ENCODE measurements at places on chromosomes 4 and X. TPM values are rescaled to one million over a fixed set of nuclear protein-coding genes. Genes with fewer than 3 reads are reported as not detected.
A peak's percentile ranks its signal among the peaks of the same experiment; 100 is the strongest.

The MAMLD1 gene
- 2.0 TPM for polyA plus RNA-seq

The SYN1 gene
- 1.6 TPM for polyA plus RNA-seq

The PFKFB1 gene
- not detected for polyA plus RNA-seq

The KLB gene
- not detected for polyA plus RNA-seq

The CACNA1F gene
- polyA plus RNA-seq, result 0.03 TPM

The TAB3 gene
- 4.8 TPM for polyA plus RNA-seq

The RAB9B gene
- 0.21 TPM for polyA plus RNA-seq

The TLR2 gene
- polyA plus RNA-seq, result 3.0 TPM

The SRPX gene
- polyA plus RNA-seq, result not detected

The SHISA3 gene
- polyA plus RNA-seq, result not detected

GRCh38 chr4:52982255-52982945 is 120.3 kb downstream of the RASL11B start:
- H3K4me1 ChIP-seq, result no peaks in the 10 kb centered on the region
- no peak overlapping the region for H3K27ac ChIP-seq
- H3K27me3 ChIP-seq, result no peaks in the 10 kb centered on the region
- H3K4me3 ChIP-seq, result no peak overlapping the region

GRCh38 chr4:8543623-8544022 is 36.6 kb upstream of the GPR78 start:
- no peaks in the 10 kb centered on the region for H3K36me3 ChIP-seq
- no peak for DNase-seq
- no peaks in the 10 kb centered on the region for H3K27me3 ChIP-seq
- no peak overlapping the region for H3K4me3 ChIP-seq
- no peak overlapping the region for H3K27ac ChIP-seq

DNA sequence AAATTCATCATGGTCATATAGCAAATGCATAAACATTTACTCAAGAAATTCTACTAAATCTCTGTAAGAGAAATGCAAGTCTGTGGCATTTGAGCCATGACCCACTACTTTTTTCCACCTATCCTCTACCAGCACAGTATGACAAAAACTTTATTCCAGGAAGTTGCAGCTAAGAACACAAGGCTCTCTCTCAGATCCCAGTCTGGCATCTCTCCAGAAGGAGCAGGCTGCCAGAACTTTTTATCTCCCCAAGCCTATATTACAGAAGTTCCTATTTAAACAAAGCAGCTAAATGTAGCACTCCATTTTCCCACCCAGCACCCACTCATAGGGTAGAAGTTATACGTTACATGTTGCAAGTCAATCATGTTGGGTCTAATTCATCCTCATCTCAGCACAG is 49.3 kb upstream of the EPGN start:
- DNase-seq, result no peak
- H3K4me3 ChIP-seq, result no peak overlapping the region
- H3K27ac ChIP-seq, result no peak overlapping the region
- no peaks in the 10 kb centered on the region for H3K4me1 ChIP-seq
- no peaks in the 10 kb centered on the region for H3K36me3 ChIP-seq

GRCh38 chr4:3877236-3877635 is 111.1 kb downstream of the ADRA2C start:
- peaks cover 16% of the 10 kb centered on the region for H3K4me1 ChIP-seq
- H3K36me3 ChIP-seq, result no peaks in the 10 kb centered on the region
- H3K27ac ChIP-seq, result no peak overlapping the region
- H3K27me3 ChIP-seq, result no peaks in the 10 kb centered on the region
- no peak for DNase-seq

DNA sequence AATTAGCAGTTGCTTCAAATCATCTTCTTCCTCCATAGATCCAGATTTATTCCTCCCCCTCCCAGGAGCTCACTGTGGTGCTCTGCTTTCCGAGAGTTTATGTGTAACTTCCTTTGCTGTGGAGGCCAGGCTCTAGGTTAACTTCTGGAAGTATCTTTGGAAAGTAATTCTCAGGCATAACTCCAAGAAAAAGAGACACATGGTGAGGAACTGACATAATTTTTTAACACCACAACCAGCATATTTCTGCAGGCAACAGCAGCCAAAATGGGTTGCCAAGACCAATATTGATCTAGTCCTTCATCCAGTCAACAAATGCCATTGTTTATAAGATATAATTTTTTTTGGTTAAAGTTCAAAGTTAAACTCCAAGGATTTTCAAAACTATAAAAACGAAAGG is 114.5 kb upstream of the RBPJ start:
- peaks cover 22% of the 10 kb centered on the region for H3K4me1 ChIP-seq
- DNase-seq, result no peak
- H3K4me3 ChIP-seq, result no peak overlapping the region
- no peaks in the 10 kb centered on the region for H3K27me3 ChIP-seq
- H3K36me3 ChIP-seq, result no peaks in the 10 kb centered on the region
- no peak overlapping the region for H3K27ac ChIP-seq

- H3K27ac ChIP-seq, result no peak overlapping the region
- no peaks in the 10 kb centered on the region for H3K27me3 ChIP-seq
- no peaks in the 10 kb centered on the region for H3K4me1 ChIP-seq
- DNase-seq, result no peak
Observed at GRCh38 chrX:69761633-69762032, 145.7 kb downstream of the EDA start.

DNA sequence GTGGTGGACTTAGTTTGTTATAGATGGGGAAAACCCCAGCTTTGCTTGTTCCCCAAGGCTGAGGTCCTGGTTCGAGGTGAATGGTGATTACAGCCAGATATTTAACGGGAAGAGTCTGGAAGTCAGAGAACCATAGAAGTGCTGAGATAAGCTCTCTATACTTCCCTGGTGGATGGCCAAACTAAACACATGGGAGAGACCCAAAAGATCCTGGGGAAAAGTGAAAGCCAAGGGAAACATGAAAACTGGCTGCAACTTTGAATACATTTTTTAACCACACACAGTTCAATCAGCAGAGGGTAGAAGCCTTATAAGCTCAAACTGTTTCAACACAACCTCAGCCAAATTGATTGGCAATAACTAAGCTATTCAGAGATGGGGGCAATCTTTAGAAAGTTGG is 29.3 kb upstream of the SRPX start:
- H3K27me3 ChIP-seq, result no peaks in the 10 kb centered on the region
- no peaks in the 10 kb centered on the region for H3K36me3 ChIP-seq
- H3K4me3 ChIP-seq, result no peak overlapping the region
- no peak overlapping the region for H3K27ac ChIP-seq
- no peaks in the 10 kb centered on the region for H3K4me1 ChIP-seq

DNA sequence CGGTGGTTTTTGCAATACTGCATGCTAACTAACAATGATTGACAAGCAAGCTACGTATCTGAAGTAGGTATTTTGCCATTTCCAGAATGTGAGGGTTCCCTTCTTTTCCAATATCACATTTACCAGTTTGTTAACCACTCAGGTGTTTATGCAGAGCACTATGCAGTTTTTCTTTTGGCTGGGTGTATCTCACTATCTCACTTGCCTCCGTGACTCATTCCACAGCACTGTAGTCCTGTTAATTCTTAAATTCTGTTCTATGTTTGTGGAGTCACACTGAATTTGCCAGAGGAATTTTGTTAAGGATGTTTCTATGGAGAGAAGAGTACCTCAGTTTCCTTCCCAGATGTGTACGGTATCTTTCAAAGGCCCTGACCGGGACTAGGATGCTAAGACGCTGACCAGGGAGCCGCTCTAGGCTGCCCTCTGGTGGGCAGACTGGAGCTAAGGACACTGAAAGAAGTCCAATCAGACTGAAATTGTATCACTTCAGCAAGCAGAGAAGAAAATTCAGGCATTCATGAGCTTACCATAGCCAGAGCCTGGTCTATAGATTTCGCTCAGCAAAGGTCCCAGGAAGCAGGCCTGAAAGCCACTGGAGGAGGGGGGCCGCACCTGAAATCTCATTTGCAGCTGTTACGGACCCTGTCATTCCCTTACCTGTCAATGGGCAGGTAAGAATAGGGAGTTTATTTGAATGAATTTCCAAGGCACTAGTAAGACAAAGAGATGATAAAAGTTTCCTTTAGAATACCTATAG is 388.4 kb upstream of the SPOCK3 start:
- no peaks in the 10 kb centered on the region for H3K27me3 ChIP-seq
- H3K4me1 ChIP-seq, result no peaks in the 10 kb centered on the region
- H3K27ac ChIP-seq, result no peak overlapping the region

DNA sequence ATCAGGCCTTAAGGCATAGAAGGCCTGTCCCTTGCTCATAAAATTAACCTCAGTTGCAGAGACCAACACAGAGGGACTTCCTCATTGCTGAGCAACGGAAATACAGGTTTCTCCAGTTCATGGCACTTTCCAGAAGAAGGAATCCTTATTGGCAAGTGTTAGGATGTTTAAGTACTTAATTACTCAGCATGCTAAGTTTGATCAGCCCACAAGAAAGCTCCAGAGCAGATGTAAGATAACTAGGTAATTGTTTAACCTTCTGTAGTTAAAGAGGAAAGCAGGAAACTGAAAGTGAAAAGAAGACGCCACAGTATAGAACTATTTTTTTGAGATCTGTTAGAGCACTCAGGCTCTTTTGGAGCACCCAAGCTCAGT is 33.5 kb downstream of the SMS start:
- peak overlapping the region; percentile 37 for H3K4me3 ChIP-seq
- H3K27ac ChIP-seq, result peak overlapping the region; percentile 57
- H3K36me3 ChIP-seq, result peaks cover 3% of the 10 kb centered on the region
- peak; percentile 12 for DNase-seq

DNA sequence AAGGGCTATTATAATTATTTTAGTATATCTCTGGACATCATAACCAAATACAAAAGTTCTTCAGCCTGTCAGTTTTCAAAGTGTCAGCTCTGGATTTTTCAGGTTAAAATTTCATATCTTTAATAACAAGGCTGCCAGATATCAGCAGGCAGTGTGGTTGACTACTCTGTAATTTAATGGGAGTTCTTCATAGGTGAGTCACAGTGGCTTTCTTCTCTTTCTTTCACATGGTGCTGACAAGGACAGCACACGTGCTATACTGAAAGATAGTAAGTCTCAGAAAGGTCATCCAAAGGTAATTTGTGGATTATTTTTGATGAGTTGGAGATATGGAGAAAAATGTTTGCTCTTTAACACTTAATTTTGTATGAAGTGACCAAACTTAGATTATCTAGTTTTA is 43.2 kb downstream of the GALNT7 start:
- DNase-seq, result no peak
- no peak overlapping the region for H3K27ac ChIP-seq
- no peaks in the 10 kb centered on the region for H3K27me3 ChIP-seq
- no peaks in the 10 kb centered on the region for H3K36me3 ChIP-seq

- H3K4me1 ChIP-seq, result no peaks in the 10 kb centered on the region
- H3K27ac ChIP-seq, result no peak overlapping the region
- no peak for DNase-seq
- H3K36me3 ChIP-seq, result no peaks in the 10 kb centered on the region
Observed at GRCh38 chr4:151417164-151417571, 8.2 kb downstream of the FHIP1A start.

DNA sequence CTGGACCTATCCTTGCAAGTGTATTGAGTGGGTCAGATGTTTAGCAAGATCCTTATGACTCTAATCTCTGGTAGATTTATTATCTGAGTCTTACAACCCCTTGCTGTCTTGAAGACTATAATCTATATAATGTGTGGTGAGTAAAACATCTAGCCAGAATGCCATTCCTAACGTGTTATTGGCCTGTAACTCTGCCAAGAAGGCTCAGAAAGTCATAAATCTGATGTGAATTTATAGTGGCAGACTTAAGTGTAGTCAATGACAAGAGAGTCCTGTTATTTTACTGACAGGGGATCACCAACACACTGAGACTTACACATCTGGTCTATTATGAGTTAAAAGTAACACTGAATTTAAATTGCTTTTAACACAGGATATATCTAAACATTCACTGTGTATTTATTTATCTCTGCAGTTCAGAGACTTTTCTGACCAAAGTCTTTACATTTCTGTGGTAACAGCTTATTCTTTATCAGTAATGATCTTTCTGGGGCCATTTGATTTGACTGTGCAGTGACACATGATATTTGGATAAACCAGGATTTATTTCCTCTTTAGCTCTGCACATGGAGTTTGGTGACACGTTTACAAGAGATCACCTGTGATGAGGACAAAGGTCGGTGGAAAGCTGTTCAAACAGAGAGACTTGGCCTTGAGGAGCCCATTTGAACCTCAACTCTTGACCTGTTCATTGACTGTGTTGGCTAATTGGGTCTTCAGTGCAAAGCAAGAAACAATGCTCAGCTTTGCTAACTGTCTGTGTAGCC is 415.8 kb downstream of the STIM2 start:
- no peak overlapping the region for H3K27ac ChIP-seq
- no peaks in the 10 kb centered on the region for H3K36me3 ChIP-seq
- DNase-seq, result no peak
- H3K27me3 ChIP-seq, result no peaks in the 10 kb centered on the region
- no peaks in the 10 kb centered on the region for H3K4me1 ChIP-seq

GRCh38 chr4:130511776-130512175 is 1415.8 kb downstream of the C4orf33 start:
- no peaks in the 10 kb centered on the region for H3K4me1 ChIP-seq
- no peak overlapping the region for H3K4me3 ChIP-seq

DNA sequence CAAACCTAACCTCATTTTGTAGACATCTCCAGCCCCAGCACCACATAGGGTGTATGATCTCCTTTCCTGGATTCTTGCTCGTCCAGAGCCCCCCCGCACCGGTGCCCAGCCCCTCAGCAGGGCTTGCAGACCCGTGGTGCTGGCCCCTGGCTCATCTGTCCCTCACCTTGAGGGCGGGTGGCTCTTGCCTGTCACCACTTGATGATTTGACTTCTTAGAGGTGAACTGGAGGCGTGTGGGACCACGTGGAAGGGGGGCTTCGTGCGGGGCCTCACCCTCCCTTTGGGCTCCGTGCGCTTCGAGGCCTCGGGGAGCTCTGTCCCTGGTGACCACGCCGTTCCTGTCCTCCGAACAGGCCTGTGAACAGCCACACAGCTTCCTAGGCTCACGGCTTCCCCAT is 15.5 kb downstream of the UVSSA start:
- H3K27me3 ChIP-seq, result no peaks in the 10 kb centered on the region
- DNase-seq, result no peak
- no peak overlapping the region for H3K27ac ChIP-seq
- no peak overlapping the region for H3K4me3 ChIP-seq

DNA sequence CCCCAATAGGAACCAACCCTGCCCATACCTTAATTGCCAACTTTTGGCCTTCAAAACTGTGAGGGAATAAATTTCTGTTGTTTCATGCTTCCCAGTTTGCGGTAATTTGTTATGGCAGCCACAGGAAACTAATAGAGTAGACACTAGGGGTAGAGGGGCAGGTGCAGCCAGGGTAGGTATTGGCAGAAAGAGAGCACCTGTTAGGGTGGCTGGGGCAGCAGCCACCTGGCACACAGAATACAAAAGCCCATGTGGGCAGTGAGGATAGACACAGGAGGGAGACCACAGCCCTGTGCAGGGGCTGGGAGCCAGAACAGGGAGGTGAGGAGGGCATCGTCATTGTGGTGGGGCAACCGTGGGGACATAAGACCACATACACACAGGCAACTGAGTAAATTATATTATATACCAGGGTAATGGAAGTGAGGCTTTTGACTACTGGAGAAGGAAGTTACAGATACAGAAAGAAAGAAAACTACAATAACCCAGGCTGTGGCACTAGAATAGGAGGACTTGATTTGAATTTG is 28.2 kb downstream of the IRF2 start:
- DNase-seq, result no peak
- H3K27me3 ChIP-seq, result no peaks in the 10 kb centered on the region
- no peaks in the 10 kb centered on the region for H3K36me3 ChIP-seq
- H3K4me3 ChIP-seq, result no peak overlapping the region
- H3K4me1 ChIP-seq, result peaks cover 89% of the 10 kb centered on the region
- no peak overlapping the region for H3K27ac ChIP-seq

GRCh38 chr4:152310257-152310656 is 225.6 kb downstream of the FBXW7 start:
- no peak overlapping the region for H3K27ac ChIP-seq
- no peaks in the 10 kb centered on the region for H3K36me3 ChIP-seq
- DNase-seq, result no peak
- no peaks in the 10 kb centered on the region for H3K27me3 ChIP-seq
- no peaks in the 10 kb centered on the region for H3K4me1 ChIP-seq
- no peak overlapping the region for H3K4me3 ChIP-seq
